Fibroblast of lung (primary cell): ENCODE measurements at places on chromosomes 5 and 9. TPM values are rescaled to one million over a fixed set of nuclear protein-coding genes. Genes with fewer than 3 reads are reported as not detected.

The BAAT gene
- total RNA-seq: not detected in 2 replicates

The PAPPA gene
- 33.4 and 45.7 TPM in 2 replicates for total RNA-seq

The PTGS1 gene
- total RNA-seq: 8.0 and 13.4 TPM in 2 replicates

The DAPK1 gene
- total RNA-seq: 15.5 and 18.5 TPM in 2 replicates

The SLC34A3 gene
- total RNA-seq: not detected in 2 replicates

The LCN1 gene
- not detected in 2 replicates for total RNA-seq

The HMMR gene
- 1.3 and 19.7 TPM in 2 replicates for total RNA-seq

DNA sequence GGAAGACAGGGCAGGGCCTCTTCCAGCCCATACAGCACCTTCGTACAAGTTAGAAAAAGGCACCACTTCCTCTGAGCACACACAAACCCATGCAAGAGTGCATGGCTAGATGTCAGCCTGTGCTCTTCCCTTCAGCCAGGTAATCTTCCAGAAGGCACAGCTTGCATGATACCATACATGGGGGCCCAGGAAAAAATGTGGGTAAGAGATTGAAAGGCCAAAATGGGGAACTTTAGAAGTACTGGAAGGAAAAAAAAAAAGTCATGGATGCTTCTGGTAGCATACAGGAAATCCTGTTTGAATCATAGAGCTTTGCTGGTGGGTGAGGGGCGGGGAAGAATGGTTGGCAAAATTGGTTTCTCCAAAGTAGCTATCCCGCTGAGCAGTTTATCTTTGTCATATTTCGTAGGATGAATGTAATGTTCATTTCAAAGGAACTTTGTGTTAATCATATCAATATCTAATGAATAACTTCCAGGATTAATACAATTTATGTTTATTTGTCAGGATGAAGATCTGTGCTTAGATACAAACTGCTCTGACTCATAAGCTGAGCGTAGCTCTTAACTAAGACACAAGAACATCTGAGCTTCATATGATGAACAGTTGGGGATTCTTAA lies 78.2 kb upstream of the MAP3K1 start:
- no peaks in the 10 kb centered on the region for H3K4me1 ChIP-seq
- H3K36me3 ChIP-seq: no peaks in the 10 kb centered on the region
- no peak overlapping the region for H3K4me3 ChIP-seq
- H3K27me3 ChIP-seq: no peaks in the 10 kb centered on the region
- DNase-seq: peak; percentile 15
- no peak overlapping the region for H3K27ac ChIP-seq

- H3K27ac ChIP-seq: no peak overlapping the region
- DNase-seq: no peak
- H3K36me3 ChIP-seq: no peaks in the 10 kb centered on the region
- no peaks in the 10 kb centered on the region for H3K4me1 ChIP-seq
- no peaks in the 10 kb centered on the region for H3K27me3 ChIP-seq
These were observed 183.1 kb upstream of the C9orf72 start for GRCh38 chr9:27756418-27756817.

GRCh38 chr5:54659700-54660131 lies 142.2 kb downstream of the SNX18 start:
- H3K27ac ChIP-seq: no peak overlapping the region
- H3K4me3 ChIP-seq: no peak overlapping the region
- peak; percentile 54 for DNase-seq
- H3K27me3 ChIP-seq: no peaks in the 10 kb centered on the region
- no peaks in the 10 kb centered on the region for H3K36me3 ChIP-seq
- H3K4me1 ChIP-seq: peaks cover 6% of the 10 kb centered on the region

DNA sequence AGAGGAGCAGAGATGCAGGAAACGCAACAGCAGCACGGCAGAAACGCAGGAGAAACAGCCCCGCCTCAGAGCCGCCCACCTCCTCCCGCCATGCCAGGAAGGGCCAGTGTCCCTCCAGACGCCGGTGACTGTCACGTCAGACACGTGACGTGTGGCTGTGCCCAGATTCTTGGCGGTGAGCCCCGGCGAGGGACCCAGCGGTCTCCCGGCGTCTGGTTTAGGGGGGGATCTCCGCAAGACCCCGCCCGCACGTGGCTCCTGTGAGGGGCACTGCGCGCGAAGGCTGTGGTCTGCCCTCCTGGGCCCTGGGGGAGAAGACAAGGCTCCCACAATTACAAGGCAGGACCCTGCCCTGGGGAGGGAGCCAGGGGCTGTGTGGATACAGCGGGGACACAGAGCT lies 2.4 kb upstream of the LCN8 start:
- no peaks in the 10 kb centered on the region for H3K4me1 ChIP-seq
- no peaks in the 10 kb centered on the region for H3K36me3 ChIP-seq
- H3K27me3 ChIP-seq: peaks cover 3% of the 10 kb centered on the region
- DNase-seq: no peak
- H3K27ac ChIP-seq: no peak overlapping the region

- DNase-seq: peak; percentile 76
- peak overlapping the region; percentile 19 for H3K4me3 ChIP-seq
- H3K27ac ChIP-seq: no peak overlapping the region
- no peaks in the 10 kb centered on the region for H3K36me3 ChIP-seq
These were observed 3.9 kb downstream of the MEGF9 start for GRCh38 chr9:120710110-120710981.

DNA sequence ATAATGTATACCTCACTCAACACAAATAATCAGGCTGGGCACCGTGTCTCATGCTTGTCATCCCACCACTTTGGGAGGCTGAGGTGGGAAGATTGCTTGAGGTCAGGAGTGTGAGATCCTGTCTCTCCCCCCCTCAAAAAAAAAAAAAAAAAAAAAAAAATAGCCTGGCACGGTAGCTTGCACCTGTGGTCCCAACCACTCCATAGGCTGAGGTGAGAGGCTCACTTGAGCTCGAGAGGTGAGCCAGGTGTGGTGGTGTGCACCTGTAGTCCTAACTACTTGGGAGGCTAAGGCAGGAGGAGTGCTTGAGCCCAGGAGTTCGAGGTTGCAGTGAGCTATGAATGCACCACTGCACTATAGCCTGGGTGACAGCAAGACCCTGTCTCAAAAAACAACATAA lies 9.6 kb upstream of the ETF1 start:
- DNase-seq: no peak
- no peaks in the 10 kb centered on the region for H3K27me3 ChIP-seq
- H3K27ac ChIP-seq: no peak overlapping the region
- H3K4me3 ChIP-seq: no peak overlapping the region
- H3K36me3 ChIP-seq: peaks cover 8% of the 10 kb centered on the region

- no peaks in the 10 kb centered on the region for H3K27me3 ChIP-seq
- H3K27ac ChIP-seq: no peak overlapping the region
These were observed 28.4 kb upstream of the TRIO start for GRCh38 chr5:14114615-14115251.

- no peaks in the 10 kb centered on the region for H3K4me1 ChIP-seq
- no peaks in the 10 kb centered on the region for H3K27me3 ChIP-seq
- no peak overlapping the region for H3K4me3 ChIP-seq
- H3K36me3 ChIP-seq: no peaks in the 10 kb centered on the region
These were observed 228.1 kb upstream of the CYLC2 start for GRCh38 chr9:102767076-102767475.

DNA sequence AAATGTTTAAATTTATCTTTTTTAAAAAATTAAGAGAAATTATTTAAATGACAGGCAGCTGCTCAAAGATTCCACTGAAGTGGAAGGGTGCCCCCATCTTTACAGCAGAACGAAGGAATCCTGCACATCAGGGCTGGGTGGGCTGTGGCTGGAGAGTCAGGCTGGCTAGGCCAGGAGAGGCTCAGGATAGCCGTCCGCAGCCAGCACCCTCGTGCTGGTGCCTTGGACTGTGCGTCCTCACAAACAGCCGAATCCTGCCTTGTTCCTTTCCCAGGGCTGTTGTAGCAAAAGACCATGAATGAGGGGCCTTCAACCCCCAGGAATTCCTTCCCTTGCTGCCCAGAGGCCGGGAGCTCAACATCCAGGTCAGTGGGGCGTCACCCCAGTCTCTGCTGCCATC lies 64.6 kb upstream of the FCN1 start:
- H3K27me3 ChIP-seq: no peaks in the 10 kb centered on the region
- no peaks in the 10 kb centered on the region for H3K4me1 ChIP-seq
- DNase-seq: no peak

DNA sequence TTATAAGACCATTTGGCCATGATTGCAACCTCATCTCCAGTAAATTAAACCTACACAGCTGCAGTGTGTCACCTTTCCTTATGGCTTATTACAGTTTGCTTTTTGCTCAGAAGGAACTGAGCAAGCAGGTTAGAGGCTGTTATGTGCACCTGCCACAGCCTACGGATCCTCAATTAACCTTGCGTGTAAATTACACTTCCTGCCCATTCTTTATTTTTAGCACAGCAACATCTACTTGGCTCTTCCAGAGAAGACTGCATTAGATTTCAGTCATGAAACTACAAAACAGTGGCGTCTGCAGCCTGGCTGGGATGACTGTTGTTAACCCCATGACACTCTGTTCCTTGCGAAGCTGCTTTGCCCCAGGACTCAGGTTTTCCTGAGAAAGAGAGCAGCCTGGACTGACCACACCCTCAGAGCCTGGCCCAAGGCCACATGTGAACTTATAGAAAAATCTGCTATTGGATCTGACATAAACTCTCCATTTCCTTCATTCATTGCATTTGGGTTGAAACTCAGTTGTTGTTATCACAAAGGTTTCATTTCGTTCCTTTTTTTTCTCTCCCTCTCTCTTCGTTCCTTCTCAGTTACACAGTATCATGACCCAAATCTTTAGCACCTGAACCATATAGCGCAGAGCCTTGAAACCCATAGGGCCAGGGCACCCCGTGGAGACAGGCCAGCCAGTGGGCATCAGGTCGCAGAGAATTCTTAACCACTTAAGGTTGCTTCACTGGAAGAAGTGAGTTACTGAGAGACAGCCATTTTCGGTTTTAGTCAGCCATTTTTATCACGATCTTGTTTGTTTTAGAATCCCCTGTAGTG lies 138.6 kb downstream of the PALM2AKAP2 start:
- H3K27ac ChIP-seq: no peak overlapping the region
- no peak overlapping the region for H3K4me3 ChIP-seq
- H3K36me3 ChIP-seq: no peaks in the 10 kb centered on the region
- no peaks in the 10 kb centered on the region for H3K27me3 ChIP-seq
- H3K4me1 ChIP-seq: peaks cover 4% of the 10 kb centered on the region
- no peak for DNase-seq

GRCh38 chr9:22342491-22343217 lies 104.0 kb upstream of the DMRTA1 start:
- peak; percentile 80 for DNase-seq
- H3K27ac ChIP-seq: no peak overlapping the region
- no peaks in the 10 kb centered on the region for H3K4me1 ChIP-seq
- H3K27me3 ChIP-seq: no peaks in the 10 kb centered on the region

GRCh38 chr5:31965227-31965626 lies 208.9 kb downstream of the GOLPH3 start:
- no peak overlapping the region for H3K27ac ChIP-seq
- H3K4me1 ChIP-seq: peaks cover 9% of the 10 kb centered on the region
- no peaks in the 10 kb centered on the region for H3K36me3 ChIP-seq

DNA sequence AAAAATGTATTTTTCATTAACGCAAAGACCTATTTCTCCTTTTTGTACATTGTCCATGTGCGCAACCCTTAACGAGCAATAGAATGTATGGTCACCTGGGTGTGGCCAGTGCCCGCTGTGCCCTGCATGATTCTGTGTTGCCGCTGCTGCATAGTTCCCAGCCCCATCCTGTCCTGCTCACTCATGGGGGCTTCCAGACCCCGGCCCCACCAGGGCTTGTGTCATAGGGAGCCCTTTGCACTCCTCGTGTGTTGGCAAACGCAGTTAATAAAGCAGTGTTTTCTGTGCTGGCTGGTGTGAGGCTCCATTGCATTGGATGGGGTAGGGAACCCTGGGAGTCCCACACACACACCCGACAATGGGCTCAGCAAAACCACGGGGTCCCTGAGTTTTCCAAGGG lies 49.7 kb downstream of the SAR1B start:
- no peaks in the 10 kb centered on the region for H3K4me1 ChIP-seq
- no peak overlapping the region for H3K4me3 ChIP-seq
- H3K36me3 ChIP-seq: peaks cover 13% of the 10 kb centered on the region
- no peak for DNase-seq

- DNase-seq: no peak
- no peak overlapping the region for H3K27ac ChIP-seq
- no peak overlapping the region for H3K4me3 ChIP-seq
- H3K36me3 ChIP-seq: no peaks in the 10 kb centered on the region
- no peaks in the 10 kb centered on the region for H3K4me1 ChIP-seq
These were observed 74.3 kb upstream of the KLF9 start for GRCh38 chr9:70488793-70489105.

GRCh38 chr5:109256486-109256885 lies 153.3 kb downstream of the PJA2 start:
- H3K27ac ChIP-seq: no peak overlapping the region
- no peaks in the 10 kb centered on the region for H3K4me1 ChIP-seq
- DNase-seq: no peak
- no peaks in the 10 kb centered on the region for H3K36me3 ChIP-seq
- H3K27me3 ChIP-seq: no peaks in the 10 kb centered on the region

GRCh38 chr5:169549453-169550100 lies 34.0 kb upstream of the SPDL1 start:
- H3K36me3 ChIP-seq: no peaks in the 10 kb centered on the region
- H3K4me1 ChIP-seq: peaks cover 2% of the 10 kb centered on the region
- H3K4me3 ChIP-seq: no peak overlapping the region
- H3K27ac ChIP-seq: no peak overlapping the region
- no peaks in the 10 kb centered on the region for H3K27me3 ChIP-seq
- no peak for DNase-seq

GRCh38 chr9:129633207-129633606 lies 7.2 kb downstream of the NTMT1 start:
- no peak overlapping the region for H3K4me3 ChIP-seq
- no peaks in the 10 kb centered on the region for H3K27me3 ChIP-seq
- peaks cover 36% of the 10 kb centered on the region for H3K36me3 ChIP-seq
- H3K27ac ChIP-seq: no peak overlapping the region
- DNase-seq: no peak
- peaks cover 30% of the 10 kb centered on the region for H3K4me1 ChIP-seq

DNA sequence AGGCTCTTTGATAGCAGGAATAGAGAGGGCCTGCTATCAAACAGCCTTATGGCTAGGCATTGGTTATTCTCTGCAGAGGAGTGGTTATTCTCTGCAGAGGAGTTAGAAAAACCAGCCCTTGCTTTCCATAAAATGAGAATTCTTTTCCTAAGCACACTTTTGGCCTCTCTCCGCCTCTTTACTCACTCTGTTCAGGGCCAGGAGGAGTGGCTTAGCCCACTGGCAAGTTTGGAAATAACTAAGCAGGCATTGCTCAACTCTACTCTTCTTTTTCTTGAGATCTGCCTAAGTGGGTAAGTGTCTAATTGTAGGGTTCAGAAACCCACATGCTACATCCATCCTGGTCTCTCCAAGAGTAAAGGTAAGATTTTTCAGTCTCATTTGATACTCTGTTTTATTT lies 341.7 kb downstream of the KIAA0825 start:
- H3K27me3 ChIP-seq: no peaks in the 10 kb centered on the region
- peak; percentile 28 for DNase-seq
- no peaks in the 10 kb centered on the region for H3K36me3 ChIP-seq
- H3K4me1 ChIP-seq: no peaks in the 10 kb centered on the region
